ENCODE measurements at places on chromosomes 5 and 9.

GRCh38 chr5:96470785-96471184 is 37.7 kb upstream of the PCSK1 start:
- no peaks in the 10 kb centered on the region for H3K4me1 ChIP-seq
- H3K4me3 ChIP-seq, result no peak overlapping the region
- no peaks in the 10 kb centered on the region for H3K27me3 ChIP-seq
- DNase-seq, result no peak
- no peak overlapping the region for H3K27ac ChIP-seq

- H3K4me1 ChIP-seq, result no peaks in the 10 kb centered on the region
- H3K36me3 ChIP-seq, result no peaks in the 10 kb centered on the region
- no peak for DNase-seq
These were observed 37.9 kb upstream of the IDNK start for GRCh38 chr9:83584995-83585394.

DNA sequence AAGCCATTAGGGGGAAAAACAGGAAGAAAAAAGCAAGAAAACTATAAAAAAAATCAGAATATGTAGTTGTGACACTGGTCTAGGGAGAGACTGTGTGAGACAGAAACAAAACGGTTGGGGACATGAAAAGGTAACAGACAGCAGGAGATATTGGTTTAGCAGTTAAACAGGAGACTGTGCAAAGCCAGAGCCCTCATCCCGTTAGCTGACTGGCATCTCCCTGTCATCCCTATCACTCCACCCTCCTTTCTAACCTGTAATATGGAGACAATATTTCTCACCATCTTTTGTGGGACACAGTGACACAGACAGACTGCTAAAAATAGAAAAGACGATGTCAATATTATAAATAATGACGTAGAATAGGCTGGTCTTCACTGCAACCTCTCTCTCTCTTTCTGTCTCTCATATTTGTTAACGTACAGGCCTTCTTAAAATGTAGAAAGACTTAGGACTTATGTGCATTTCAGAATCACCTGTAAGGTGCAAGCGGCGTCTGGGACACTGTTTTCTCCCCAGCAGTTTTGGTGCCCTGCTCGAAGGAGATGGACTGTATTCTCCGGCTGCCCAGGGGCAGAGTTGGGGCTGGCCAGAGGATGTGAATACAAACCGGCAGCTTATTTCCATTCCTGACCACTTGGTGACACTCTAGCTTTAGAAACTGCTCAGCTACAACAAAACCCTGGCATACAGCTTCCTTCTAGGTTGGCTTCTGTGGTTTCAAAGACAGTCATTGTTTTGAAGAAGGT is 190.6 kb downstream of the MAT2B start:
- no peak overlapping the region for H3K4me3 ChIP-seq
- H3K27ac ChIP-seq, result no peak overlapping the region
- DNase-seq, result peak; percentile 1
- H3K27me3 ChIP-seq, result no peaks in the 10 kb centered on the region

GRCh38 chr5:172412724-172413286 is 41.5 kb downstream of the SH3PXD2B start:
- no peaks in the 10 kb centered on the region for H3K27me3 ChIP-seq
- DNase-seq, result no peak
- H3K36me3 ChIP-seq, result no peaks in the 10 kb centered on the region
- H3K4me3 ChIP-seq, result no peak overlapping the region
- H3K4me1 ChIP-seq, result no peaks in the 10 kb centered on the region

GRCh38 chr9:18989865-18990264 is 43.1 kb downstream of the SAXO1 start:
- H3K4me3 ChIP-seq, result no peak overlapping the region
- no peaks in the 10 kb centered on the region for H3K4me1 ChIP-seq
- no peak for DNase-seq
- H3K36me3 ChIP-seq, result no peaks in the 10 kb centered on the region
- H3K27ac ChIP-seq, result no peak overlapping the region

DNA sequence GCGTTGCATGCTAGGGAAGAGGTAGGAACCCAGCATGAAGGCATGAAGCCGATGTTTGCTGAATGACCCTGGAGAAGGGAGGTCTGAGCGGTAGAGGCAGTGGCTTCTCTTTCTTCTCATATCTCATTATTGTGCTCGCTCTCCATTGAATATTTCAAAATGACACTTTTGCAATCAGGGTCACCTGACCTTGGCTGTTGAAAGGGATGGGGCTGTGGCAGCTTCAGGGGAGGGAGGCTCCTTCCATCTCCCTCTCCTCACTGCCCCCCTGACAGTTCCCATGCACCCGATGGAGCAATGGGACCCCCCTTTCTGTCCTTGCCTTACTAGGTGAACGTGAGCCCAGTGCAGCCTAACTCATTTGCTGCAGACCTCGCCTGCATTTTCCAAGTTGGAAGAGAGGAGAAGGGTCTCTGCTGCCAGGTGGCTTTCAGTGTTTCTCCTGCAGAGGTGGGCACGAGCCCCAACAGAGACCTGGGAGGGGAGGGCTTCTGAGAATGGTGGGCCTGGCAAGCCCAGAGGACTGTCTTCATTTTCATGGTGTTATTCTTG is 17.9 kb downstream of the STC2 start:
- no peak for DNase-seq
- H3K27me3 ChIP-seq, result no peaks in the 10 kb centered on the region
- no peaks in the 10 kb centered on the region for H3K4me1 ChIP-seq
- no peaks in the 10 kb centered on the region for H3K36me3 ChIP-seq

GRCh38 chr9:108130905-108131304 is 641.3 kb upstream of the KLF4 start:
- no peaks in the 10 kb centered on the region for H3K4me1 ChIP-seq
- H3K4me3 ChIP-seq, result no peak overlapping the region
- DNase-seq, result no peak
- H3K27me3 ChIP-seq, result no peaks in the 10 kb centered on the region

DNA sequence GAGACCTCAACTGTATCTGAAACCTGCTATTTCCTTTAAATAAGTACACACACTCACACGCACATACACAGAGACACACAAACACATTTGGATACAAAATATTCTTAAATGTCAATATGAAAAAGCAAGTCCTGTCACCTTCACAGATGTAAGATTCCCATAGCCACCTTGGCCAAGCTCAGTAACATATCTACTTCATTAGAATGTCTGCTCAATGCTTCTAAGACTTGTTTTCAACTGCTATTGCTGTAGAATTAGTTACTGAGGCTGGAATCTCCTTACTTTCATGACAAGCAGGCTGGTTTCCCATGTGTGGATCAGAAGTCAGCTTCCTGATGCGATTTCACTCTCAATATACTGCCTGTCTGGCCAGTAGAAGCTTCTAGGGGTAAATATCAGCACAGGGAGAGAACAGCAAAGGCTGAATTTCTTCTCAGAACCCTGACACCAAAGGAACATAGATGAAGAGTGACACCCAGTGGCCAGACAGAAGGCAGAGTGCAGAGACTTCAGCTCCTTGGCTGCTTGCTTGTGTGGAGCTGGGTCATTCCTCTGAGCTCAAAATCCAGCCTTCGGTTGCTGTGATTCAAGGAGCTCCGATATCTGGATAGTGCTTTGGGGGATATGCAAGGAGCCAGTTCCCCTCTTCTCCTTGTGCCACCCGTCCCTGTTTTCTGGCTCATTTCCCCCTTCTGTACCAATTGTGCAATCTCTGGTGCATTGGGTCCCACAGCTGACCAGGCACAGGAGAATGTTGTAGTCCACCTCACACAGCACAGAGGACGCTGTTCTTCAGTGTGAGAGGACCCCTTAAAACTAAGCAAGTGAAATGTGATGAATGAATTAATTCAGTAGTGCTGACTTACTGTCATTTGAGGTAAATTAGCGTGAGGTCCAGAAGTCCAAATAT is 26.6 kb upstream of the ABLIM3 start:
- no peaks in the 10 kb centered on the region for H3K36me3 ChIP-seq
- no peaks in the 10 kb centered on the region for H3K4me1 ChIP-seq
- no peak overlapping the region for H3K27ac ChIP-seq
- H3K27me3 ChIP-seq, result peaks cover 5% of the 10 kb centered on the region
- H3K4me3 ChIP-seq, result no peak overlapping the region

GRCh38 chr5:120615967-120616645 is 152.0 kb downstream of the PRR16 start:
- H3K27ac ChIP-seq, result no peak overlapping the region
- no peaks in the 10 kb centered on the region for H3K36me3 ChIP-seq
- no peak overlapping the region for H3K4me3 ChIP-seq
- no peaks in the 10 kb centered on the region for H3K27me3 ChIP-seq
- DNase-seq, result no peak
- no peaks in the 10 kb centered on the region for H3K4me1 ChIP-seq

DNA sequence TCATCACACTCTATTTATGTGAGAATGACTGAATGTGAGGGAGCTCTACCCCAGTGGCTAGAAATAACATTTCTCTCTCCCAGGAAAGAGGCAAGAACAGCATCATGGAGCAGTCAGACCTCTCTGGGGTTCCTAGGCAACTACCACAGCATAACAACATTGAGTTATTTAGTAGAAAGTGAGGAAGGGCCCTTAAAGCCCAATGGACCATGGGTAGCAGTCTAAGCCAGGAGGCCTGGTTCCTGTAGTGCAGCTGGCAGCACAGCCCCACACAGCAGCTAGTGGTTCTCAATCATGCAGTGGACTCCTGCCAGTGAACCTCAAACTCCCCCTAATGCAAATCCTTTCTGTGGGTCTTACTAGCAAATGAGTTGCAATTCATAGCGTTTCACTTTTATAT is 55.3 kb downstream of the SPEF2 start:
- DNase-seq, result no peak
- peaks cover 44% of the 10 kb centered on the region for H3K4me1 ChIP-seq
- H3K27me3 ChIP-seq, result no peaks in the 10 kb centered on the region
- no peaks in the 10 kb centered on the region for H3K36me3 ChIP-seq
- peak overlapping the region; percentile 1 for H3K4me3 ChIP-seq

DNA sequence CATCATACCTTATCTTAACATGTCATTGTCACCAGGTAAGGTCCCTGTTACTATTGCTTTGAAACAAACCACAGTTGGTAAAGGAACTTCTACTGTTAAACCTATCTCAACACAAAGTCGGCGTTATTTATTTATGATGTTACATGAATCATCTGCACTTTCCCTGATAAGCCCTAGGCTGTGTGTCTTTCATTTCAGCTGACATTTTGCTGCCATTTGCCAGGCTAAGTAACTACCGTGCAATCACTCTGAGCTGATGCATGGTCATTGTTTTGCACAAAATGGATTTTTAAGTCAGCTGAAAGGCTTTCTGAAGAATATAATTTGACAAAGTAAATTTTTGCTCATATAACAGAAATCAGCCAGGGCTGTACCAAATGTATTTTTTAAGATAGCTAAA is 546.5 kb downstream of the ZNF608 start:
- no peaks in the 10 kb centered on the region for H3K4me1 ChIP-seq
- no peak for DNase-seq
- no peak overlapping the region for H3K27ac ChIP-seq

DNA sequence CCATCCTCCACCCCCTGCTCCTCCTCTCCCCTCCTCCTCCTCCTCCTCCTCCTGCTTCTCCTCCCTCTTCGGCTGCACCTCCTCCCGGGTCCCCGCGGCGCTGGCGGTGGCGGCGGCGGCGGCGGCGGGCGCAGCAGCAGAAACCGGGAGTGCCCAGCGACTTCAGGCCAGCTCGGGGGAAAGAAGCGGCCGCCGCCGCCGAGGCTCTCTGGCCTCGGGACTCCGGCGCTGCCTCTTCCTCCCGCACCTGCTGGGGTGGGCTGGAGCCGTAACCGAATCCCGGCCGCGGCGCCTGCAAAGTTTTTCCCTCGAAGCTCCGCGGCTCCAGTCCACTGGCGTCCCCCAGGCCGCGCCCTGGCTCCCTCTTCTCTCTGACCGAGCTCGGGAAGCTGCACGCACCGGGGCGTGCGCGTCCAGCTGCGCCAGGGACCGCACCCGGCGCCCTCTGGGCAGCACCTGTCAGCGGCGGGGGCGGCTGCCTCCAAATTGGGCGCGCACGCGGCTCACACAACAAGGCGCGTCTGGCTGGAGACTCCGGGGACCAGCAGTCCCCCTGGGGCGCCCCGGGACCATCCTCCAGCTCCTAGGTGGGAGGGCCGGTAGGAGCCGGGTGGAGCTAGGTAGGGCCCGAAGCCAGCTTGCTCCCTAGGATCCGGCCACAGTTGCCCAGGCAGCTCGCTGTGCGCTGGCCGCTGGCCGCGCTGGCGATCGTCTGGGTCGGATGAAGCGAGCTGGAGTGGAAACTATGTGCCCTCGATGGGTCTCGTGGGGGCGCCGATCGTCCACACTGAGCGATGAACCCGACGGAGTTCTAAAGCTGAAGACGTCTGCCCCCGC is at the start of gene MCTP1:
Gene MCTP1 (minus strand): TSS at position 523 of the 837 bp plus-strand sequence.
- H3K27ac ChIP-seq, result no peak within 1 kb of the TSS
- H3K4me1 ChIP-seq, result no peaks in the 10 kb centered on the region
- peak within 1 kb of the TSS; percentile 22 for H3K4me3 ChIP-seq
- no peaks in the 10 kb centered on the region for H3K36me3 ChIP-seq
- DNase-seq, result no peak

DNA sequence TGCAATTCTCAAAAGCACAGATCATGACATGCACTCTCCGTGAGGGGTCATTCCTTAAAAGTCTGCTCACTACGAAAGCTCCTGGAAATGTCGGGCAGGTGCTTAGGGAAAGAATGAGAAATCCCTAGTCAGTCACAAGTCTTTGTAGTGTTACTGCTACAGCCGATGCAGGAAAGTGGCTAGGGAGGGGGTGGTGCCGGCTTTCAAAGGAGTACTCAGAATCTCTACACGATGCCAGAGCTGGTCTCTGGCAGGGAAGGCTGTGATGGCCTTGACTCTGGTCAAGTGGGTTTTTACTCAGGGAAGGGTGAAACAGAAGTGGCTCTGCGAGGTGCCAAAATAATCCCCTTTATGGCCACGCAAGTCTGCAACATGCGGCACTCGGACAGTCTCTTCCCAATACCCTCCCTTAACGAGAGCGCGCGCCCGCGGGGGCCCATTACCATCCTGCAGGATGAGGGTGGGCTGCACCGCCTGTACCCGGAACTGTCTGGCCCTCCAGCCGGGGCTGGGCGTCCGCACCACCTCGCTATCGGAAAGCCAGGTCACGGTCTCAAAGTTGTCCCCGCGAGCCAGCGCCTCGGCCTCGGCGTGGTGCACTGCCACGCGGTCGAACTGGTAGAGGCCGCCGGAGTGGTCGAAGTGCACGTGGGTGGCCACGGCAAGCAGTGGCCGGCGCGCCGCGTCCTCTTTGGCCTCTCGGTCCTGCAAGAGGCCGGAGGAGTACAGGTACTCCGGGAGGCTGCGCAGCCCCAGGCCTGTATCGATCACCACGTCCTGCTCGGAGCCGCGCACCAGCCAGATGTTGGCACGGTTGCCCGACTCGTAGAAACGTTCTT is 956 bp downstream of the MBLAC2 start:
- H3K36me3 ChIP-seq, result no peaks in the 10 kb centered on the region
- peaks cover 15% of the 10 kb centered on the region for H3K4me1 ChIP-seq
- DNase-seq, result peak; percentile 54

- DNase-seq, result no peak
- no peak overlapping the region for H3K27ac ChIP-seq
- no peaks in the 10 kb centered on the region for H3K27me3 ChIP-seq
These were observed 76.9 kb upstream of the CDH6 start for GRCh38 chr5:31116466-31117031.

DNA sequence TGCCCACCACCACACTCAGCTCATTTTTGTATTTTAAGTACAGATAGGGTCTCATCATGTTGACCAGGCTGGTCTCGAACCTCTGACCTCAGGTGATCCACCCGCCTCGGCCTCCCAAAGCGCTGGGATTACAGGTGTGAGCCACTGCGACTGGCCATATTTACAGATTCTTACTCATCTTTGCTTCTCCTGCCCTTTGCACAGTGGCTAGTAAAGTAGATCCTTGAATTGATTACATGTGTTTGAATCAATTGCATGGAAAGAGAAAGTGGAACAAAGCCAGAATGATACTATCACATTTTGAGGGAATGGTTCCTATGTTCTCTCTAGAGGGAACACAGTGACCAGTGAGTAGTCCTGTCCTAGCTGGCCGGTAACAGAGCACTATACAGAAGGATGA is 15.4 kb downstream of the KLF4 start:
- no peaks in the 10 kb centered on the region for H3K27me3 ChIP-seq
- H3K4me1 ChIP-seq, result no peaks in the 10 kb centered on the region
- no peak for DNase-seq
- H3K27ac ChIP-seq, result no peak overlapping the region
- H3K4me3 ChIP-seq, result no peak overlapping the region
- no peaks in the 10 kb centered on the region for H3K36me3 ChIP-seq

All from CD8-positive, alpha-beta memory T cell (primary cell).